ENCODE measurements at places on chromosomes 16 and 17. TPM values are rescaled to one million over a fixed set of nuclear protein-coding genes. Genes with fewer than 3 reads are reported as not detected.

- no peak for DNase-seq
These were observed 44.9 kb downstream of the TBX4 start for GRCh38 chr17:61496957-61497653.

- peak; percentile 74 for DNase-seq
These were observed 52.5 kb upstream of the MTSS2 start for GRCh38 chr16:70738083-70738977.

- no peak for DNase-seq
These were observed 27.6 kb upstream of the RBBP6 start for GRCh38 chr16:24511792-24512191.

Gene OR2C1
- total RNA-seq, result not detected

- DNase-seq, result no peak
These were observed 106.0 kb downstream of the SDR42E1 start for GRCh38 chr16:81905277-81905676.

Gene SLC22A31
- total RNA-seq, result 0.20 TPM

- DNase-seq, result no peak
These were observed 16.3 kb downstream of the SLFN12L start for GRCh38 chr17:35521150-35521549.

Gene CD300H
- total RNA-seq, result not detected

DNA sequence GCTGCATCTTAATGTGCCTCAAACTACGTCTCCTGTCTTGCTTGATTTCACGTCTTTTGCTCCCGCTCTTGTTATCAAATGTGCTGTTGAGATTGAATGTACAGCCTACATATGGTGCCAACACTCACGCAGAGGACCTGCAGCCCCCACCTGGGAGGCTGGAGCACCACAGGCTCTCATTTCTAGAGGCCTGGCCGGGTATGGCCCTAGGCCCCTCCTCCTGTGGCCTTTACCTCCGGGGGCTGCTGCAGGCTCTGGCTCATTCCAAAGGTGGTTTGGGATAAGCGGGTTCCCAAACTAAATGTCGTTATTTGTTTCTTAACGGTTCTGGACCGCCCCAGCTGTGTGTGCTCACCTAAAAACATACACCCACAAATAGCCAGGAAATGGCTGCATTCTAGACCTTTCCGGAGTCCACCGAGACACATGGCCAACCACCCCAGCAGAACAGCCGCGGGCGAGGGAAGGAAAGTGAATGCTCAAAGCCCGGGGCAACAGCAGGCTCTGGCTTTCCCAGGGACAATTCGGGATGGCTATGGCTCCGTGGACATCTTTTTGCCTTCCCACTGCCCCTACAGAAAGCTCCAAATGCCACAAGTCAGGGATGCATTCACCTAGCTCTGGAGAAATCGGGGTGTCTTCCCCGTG is 105.9 kb downstream of the ENGASE start:
- DNase-seq, result no peak

GRCh38 chr16:21227866-21228265 is 5.6 kb upstream of the ANKS4B start:
- DNase-seq, result no peak

Gene CDYL2
- 10.4 TPM for total RNA-seq

- peak; percentile 42 for DNase-seq
These were observed 1.1 kb upstream of the RNF213 start for GRCh38 chr17:80259457-80260068.

DNA sequence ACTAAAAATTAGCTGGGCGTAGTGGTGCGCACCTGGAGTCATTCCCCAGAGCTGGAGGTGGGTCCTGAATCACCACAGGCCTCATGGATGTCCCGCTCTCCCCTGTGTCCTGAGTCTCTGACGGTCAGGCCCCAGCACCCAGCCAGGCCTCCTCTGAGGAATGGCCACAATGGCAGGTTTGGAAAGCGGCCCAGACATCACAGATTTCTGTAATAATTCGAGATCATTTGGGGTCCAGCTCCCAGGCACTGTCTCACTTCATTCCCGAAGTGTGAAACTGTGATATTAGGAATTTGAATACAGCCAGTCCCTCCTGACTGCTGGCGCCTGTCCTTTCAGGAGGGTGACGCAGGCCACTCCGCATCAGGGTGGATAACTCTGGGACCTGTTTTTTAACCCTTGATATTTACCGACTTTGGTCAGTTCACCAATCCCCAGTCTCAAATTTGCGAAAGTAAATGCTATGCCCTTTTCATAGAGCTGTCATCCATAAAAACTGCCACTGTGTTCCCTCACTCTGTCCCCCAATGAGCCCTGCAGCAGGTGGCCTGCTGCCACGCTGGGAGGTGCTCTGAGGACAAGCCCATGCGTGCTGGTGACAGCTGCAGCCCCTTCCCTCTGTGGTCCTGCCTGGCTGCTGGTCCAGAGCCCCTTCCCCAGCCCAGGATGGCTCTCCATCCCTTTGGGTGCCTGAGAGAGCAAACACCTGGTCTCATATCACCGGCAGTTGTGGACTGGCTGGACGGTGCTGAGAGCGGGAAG is 28.3 kb upstream of the RPTOR start:
- DNase-seq, result no peak

DNA sequence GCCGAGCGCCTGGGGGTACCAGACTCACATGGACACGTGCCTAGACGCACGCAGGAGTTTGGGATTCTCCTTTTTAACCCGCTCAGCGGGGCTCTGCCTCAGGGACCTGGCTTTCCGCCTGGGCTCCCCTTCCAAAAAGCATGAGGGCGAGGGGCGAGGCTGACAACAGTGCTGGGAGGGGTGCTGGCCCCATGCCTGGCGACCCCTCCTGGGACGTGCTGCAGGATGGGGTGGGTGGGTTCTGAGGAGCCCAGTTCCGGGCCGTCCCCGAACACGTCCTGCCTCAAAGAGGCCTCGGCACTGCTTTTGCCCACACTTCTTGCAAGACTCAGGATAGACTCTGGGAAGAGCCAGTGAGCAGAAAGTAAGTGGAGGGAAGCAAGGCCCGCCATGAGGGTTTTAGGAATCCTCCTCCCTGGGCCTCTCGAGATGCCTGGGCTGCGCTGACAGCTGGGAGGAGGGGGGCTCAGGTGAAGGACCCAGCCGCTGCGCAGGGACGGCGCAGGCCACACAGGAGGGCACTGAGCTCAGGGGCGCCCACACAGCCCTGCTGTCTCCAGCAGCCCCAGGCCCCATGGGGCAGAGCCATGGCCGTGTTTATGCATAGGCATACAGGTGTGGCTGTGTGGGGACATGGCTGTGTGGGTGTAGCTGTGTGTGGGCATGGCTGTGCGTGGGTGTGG is 15.4 kb upstream of the PABPN1L start:
- DNase-seq, result no peak

- peak; percentile 56 for DNase-seq
These were observed at the start of gene C1QTNF1 for GRCh38 chr17:79023886-79024771. C1QTNF1 (plus strand) TSS chr17:79024169; CDS start chr17:79043969, 19,800 bp downstream.

- DNase-seq, result no peak
These were observed 20.9 kb downstream of the COIL start for GRCh38 chr17:56939869-56940484.

DNA sequence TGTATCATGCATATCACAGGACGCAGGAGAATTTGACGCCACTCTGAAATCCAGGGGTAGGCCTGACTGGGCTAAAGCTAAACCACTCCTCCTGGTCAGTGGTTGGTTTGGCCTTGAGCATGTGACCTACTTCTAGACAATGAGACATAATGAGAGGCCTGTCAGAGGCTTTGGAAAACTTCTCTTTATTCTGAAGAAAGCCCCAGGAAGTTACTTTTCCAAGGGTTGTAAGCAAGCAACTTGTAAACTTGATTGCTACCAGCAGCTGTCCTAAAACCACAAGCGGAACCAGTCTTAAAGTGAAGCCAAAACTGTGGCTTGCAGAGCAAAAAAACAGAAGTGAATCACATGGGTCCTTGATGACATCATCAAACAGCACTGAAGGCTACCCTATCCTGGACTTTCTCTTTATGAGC is 138.2 kb upstream of the COX10 start:
- no peak for DNase-seq

GRCh38 chr17:20203761-20204263 is 194.7 kb downstream of the SPECC1 start:
- DNase-seq, result no peak

DNA sequence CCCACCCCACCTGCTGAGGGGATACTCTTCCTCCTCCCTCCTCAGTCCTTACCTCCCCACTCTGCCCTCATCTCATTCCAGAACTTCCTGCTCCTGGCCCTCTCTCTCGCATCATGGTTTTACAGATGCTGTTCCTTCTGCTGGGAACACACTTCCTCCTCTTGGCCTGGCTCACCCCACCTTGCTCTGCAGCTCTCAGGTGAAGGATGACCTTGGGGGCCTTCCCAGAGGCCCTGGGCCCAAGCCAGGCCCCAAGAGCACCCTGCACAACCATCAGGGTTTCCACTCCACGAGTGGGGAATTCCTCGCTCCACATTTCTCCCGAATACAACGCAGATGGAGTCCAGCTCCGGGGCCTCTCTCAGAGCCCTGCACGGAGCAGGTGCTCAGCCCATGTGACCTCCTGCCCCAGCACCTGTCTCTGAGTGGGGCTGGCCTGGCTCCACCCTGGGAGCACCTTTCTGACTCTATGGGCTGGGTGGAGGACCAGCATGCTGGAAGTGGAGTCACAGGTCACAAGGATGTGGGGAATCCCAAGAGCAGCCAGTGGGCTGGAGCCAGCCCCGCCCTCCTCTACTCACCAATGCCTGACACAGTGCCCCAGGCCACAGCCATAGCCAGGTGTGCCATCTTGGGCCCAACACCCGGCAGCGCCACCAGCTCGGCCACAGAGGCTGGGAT is 4.5 kb downstream of the NTHL1 start:
- DNase-seq, result no peak

Gene ACSM5
- total RNA-seq, result not detected

All from activated CD8-positive, alpha-beta T cell treated with anti-CD3 and anti-CD28 coated beads for 36 hours (primary cell).